ENCODE measurements at places on chromosomes 1 and 21.
A peak's percentile ranks its signal among the peaks of the same experiment; 100 is the strongest.

DNA sequence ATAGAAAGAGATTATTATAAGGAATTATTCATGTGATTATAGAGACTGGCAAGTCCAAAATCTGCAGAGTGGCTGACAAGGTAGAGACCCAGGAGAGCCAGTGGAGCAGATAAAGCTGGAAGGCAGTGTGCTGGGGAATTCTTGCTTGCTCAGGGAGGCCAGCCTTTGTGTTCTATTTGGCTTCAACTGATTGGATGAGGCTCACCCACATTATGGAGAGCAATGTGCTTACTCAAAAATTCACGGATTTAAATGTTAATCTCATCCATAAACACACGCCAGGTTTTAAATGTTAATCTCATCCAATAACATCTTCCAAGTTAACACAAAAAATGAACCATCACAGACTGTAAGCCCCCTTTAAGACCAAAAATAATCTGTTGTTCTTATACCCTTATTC is 30.2 kb upstream of the PHGDH start:
- DNase-seq = no peak

GRCh38 chr1:110390096-110390495 is 730 bp downstream of the SLC16A4 start:
- no peak for DNase-seq

DNA sequence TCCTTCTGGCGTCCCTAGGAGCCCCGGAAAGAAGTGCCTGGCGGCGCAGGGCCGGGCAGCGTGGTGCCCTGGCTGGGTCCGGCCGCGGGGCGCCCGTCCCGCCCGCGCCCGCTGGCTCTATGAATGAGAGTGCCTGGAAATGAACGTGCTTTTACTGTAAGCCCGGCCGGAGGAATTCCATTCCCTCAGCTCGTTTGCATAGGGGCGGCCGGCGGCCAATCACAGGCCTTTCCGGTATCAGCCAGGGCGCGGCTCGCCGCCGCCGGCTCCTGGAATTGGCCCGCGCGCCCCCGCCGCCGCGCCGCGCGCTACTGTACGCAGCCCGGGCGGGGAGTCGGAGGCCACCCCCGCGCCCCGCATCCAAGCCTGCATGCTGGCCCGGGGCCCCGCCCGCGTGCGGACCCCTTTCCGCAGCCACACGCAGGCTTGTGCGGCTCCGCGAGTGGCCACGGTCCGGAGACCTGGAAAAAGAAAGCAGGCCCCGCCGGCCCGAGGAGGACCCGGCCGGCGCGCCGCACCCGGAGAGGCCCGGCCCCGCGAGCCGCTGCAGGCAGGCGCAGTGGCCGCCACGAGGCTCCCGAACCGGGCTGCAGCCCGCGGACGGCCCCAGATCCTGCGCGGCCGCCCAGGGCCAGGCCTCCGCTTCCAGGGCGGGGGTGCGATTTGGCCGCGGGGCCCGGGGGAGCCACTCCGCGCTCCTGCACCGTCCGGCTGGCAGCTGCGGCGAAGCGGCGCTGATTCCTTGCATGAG is 160.4 kb downstream of the RUNX1 start:
- peak; percentile 92 for DNase-seq

DNA sequence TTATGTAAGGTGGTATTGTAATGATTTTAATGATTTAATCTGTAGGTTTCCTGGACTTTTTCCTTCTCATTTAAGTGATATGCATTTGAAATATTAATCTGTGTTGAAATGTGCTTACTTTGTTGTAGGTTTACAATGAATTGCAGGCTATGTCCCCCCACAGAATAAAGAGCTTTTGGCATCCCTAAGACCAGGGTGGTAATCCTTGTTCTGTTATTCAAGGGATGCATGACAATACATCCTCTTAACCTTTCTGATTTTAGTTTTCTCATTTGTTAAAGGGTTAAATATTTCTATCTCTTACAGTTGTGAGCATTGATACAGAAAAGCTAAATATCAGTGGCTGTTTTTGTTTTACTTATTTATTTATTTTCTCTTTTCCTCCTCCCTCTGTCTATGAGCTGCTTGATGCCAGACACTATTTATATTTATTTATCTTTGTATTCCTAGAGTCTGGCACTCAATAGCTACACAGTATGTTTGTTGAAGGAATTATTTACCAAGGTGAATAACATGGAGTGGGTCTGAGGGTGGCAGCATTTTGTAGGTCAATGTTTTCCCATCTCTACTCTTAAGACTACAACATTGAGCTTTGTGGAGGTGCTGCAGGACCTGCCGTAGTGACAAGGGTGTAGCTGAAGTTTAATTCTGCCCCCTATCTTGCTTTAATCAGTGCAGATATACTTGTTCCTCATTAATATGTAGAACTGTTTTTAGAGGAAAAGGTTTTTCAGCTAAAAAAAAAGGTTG is 19.9 kb upstream of the ADGRL2 start:
- DNase-seq = no peak

GRCh38 chr1:2290171-2290578 is 62.1 kb downstream of the SKI start:
- no peak for DNase-seq

DNA sequence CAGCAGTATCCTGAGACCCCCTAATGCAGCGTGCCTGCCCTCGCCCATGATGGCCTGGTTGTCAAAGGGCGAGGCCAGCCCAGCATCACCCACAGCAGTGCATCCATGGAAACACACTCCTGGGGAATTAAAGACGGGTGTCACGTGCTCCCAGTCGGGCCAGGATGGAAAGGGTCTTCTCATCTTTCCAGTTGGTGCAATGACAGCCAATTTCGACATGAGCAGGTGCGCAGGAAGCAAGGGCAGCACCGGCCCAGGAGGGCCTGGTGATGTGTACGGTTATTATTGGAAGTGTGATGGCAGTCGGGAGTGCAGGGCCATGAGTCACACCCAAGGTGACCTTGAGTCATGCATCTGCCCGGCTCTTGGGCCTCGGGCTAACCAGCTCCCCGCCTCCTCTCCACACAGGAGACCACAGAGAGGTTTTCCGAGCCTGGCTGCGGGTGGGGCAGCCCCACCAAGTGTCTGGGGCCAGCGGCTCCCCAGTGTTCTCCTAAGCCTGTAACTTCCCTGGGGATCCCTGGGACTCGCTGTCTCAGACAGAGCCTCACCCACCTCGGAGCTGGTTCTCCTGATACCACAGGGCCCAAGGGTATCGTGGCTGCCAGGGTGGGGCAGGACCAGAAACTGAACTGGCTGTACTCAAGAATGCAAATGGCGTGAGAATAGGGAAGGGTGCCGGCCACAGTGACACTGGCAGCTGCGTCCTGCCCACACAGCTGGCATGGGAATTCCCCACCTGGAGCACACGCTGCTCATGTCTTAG is 119.8 kb downstream of the SIK1 start:
- DNase-seq = no peak

DNA sequence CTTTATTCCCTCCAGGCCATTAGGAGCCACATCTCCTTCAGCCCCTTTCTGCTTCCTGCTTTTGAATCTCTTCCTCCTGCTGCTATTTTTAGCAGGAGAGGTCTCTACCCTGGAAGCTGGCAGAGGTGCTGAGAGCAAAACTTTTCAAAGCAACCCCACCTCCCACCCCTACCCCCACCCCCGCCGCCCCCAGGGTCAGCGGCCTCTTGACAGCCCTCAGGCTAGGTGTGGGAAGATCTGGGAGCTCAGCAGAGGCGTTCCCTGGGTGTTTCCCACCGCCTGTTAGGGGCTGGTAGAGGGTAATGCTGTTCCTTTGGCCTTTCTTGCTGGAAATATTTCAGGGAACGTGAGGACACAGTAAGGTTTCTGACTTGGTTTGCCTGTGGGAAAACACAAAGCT is 112.5 kb upstream of the CACHD1 start:
- DNase-seq = no peak

- peak; percentile 61 for DNase-seq
Measured at GRCh38 chr1:213989002-213989855, 1.5 kb downstream of the PROX1 start.

DNA sequence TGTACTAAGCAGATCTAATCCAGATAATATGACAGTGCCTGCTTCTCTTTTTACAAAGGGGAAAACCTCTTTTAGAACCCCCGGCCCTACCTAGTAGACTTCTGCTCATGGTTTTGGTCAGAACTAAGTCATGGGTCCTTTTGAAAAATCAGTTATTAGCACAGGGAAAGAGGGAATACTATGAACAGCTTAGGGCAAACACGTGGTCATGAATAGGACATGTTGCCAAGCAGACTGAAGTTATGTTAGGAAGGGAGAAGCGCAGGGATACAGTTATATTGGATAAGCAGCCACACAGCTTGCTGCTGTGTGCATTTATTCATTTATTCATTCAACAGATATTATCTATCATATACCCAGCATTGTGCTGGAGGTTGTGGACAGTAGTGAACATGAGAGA is 25.3 kb upstream of the IGSF3 start:
- DNase-seq = no peak

DNA sequence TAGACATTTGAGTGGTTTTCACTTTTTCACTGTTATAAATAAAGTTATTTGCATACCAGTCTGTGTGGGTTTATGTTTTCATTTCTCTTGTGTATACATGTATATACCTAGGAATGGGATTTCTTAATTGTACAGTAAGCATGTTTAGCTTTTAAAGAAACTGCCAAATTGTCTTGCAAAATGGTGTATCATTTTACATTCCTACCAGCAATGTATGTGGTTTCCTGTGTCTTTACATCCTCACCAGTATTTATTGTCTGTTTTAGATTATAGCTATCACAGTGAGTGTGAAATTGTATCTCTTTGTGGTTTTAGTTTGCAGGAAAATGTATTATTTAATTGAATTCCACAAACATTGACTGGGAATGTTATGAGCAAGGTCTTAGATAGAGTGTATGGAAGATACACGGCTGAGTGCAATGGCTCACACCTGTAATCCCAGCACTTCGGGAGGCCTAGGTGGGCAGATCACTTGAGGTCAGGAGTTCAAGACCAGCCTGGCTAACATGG is 57.3 kb downstream of the MACF1 start:
- DNase-seq = no peak

GRCh38 chr21:16116069-16116468 is 386.3 kb downstream of the USP25 start:
- no peak for DNase-seq

GRCh38 chr1:90356991-90357390 is 360.1 kb downstream of the BARHL2 start:
- DNase-seq = no peak

DNA sequence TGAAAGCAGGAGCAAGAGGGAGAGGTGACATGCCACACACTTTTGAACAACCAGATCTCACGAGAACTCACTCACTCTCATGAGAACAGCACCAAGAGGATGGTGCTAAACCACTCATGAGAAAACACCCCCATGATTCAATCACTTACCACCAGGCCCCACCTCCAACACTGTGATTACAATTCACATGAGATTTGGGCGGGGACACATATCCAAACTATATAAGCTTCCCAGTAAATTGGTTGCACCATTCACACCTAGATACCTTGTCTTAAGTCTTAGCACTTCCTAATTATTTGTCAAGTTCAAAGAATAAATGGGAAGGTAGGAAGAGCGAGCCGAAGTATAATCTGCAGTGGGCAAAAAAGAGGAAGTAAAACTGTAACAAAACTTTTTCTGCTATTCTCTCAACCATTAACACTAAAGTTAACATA is 34.3 kb downstream of the AMY1C start:
- no peak for DNase-seq

- no peak for DNase-seq
Measured at GRCh38 chr1:58584082-58584895, 7.2 kb upstream of the TACSTD2 start.

DNA sequence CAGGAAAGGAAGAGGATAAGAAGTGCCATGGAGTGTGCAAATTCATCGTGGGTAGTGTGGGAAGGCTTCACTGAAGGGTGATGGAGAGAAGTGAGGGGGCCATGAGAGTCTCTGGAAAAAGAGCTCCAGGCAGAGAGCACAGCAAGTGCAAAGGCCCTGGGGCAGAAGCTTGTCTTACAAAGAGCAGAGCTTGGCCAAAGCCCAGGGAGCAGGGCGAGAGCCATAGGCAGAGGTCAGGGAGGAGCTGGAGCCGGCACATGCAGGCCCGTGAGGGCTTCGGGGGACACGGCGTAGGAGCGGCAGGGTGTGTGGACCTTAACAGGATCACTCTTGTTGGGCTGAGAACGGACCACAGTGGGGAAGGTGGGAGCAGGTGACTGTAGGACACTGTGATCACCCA is 83.7 kb upstream of the EDN2 start:
- DNase-seq = no peak

GRCh38 chr21:40186045-40186444 is 318.8 kb downstream of the PCP4 start:
- DNase-seq = no peak

- DNase-seq = no peak
Measured at GRCh38 chr1:2232255-2232915, 4.3 kb downstream of the SKI start.

- DNase-seq = peak; percentile 54
Measured at GRCh38 chr1:119771016-119771415, 2.3 kb upstream of the HMGCS2 start.

DNA sequence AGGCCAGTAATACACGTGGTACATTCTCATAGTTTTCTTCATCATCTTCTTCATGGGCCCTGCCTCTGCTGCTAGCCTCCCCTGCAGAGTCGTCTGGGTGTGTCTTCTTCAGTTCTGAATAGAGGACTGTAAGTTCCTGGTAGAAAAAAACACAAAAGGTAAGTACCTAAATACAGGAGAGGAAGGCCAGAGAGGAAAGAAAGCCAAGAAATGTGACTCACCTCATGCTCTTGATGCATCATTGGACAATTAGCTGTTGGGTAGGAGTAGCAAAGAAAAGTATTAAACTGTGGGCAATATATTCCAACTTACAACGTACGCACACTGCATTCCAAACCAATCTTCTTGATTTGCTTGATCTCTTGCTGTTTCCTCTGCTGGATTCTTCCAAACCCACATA is 21.8 kb downstream of the FCRL3 start:
- DNase-seq = no peak

GRCh38 chr1:177945943-177946650 is 23.8 kb downstream of the SEC16B start:
- peak; percentile 80 for DNase-seq

- no peak for DNase-seq
Measured at GRCh38 chr1:236659792-236660587, 26.3 kb upstream of the ACTN2 start.

DNA sequence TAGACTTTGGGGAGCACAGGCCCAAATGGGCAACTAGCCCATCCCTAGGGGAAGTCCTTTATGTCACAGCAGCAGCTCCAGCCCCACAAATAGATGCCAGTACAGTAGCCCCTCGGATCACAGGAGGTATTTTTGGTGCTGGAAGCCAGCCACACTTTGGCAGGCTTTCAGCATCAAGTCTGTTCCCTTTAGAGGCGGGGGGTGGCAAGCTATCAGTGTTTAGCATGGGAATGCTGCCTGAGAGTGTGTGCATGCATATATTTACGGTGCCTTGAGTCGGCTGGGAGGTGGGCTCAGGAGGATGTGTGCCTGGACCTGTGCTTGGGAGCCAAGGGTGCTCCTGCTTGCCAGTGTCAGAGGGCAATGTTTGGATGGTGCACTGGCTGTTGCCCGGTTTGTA is 3.5 kb upstream of the PLXNA2 start:
- DNase-seq = no peak

- DNase-seq = no peak
Measured at GRCh38 chr1:238242181-238242580, 351.5 kb upstream of the ZP4 start.

- no peak for DNase-seq
Measured at GRCh38 chr1:6288665-6289064, 27.8 kb upstream of the GPR153 start.

Measured in ecto neural progenitor cell (in vitro differentiated cells).